ENCODE measurements at places on chromosomes 6 and 20.

DNA sequence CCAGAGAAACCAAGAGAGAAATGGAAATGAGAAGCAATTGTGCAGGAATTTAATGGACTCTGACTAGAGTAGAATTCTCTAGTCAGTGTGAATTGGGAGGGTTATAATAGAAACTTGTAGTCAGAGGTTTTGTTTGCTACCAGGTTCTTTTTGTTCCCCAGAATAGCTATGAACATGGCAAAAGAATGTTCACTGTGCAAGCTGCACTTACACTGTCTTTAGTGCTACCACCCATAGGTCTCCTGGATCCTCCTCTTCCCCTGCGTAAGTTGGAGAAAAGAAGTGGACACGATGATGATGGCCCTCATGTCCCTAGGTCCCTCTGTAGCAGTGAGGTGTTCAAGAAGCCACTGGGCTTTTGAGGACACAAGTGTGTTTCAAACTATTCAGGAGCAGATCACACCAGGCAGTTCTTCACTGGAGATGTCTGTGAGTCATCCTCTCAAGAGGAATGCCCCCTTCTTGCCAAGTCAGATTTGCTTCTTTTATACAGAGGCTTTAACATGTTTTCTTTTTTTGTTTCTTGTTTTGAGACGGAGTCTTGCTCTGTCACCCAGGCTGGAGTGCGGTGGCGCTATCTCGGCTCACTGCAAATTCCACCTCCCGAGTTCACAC is 47.6 kb upstream of the SMIM8 start:
- peak; percentile 52 for DNase-seq

DNA sequence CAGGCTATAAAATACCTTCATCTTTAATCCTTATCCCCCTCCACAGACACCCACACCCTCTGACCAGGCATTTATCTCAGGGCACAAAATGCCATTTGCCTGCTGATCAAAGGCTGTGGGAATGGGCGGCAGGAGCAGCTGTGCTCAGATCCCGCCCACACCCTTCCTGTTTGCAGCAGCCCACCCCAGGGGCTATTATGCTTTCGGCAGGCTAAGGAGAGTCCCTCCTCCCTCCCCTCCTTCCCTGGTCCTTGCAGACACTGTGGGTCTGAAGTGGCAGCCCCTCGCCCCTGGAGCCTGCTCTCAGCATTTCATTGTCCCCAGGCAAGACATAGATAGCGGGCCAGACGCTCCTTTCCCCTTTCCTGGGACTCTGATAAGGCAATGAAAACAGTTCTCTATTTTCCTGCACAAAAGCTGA is 220.8 kb upstream of the HEY2 start:
- peak; percentile 97 for DNase-seq

- DNase-seq, result no peak
Observed at GRCh38 chr20:61929561-61929960, 136.1 kb downstream of the TAF4 start.

DNA sequence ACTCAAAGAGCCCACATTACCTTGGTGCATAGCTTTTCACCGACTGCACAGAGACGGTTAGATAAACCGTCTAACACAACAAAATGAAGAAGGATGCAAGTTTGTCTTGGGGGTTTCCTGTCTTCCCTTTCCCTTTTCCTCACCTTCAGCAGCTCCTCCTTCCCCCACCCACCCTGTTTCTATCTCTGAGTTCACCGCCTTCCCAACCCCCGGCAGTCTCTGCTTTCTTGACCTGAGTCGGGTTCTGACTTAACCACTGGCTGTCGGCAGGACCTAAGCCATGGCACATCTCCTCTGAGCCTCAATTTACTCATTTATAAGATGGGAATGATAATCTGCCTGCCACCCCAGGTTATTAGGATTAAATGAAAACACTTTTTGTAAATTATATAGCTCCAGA is 25.8 kb upstream of the CNKSR3 start:
- DNase-seq, result no peak

- no peak for DNase-seq
Observed at GRCh38 chr6:96164802-96165201, 149.0 kb downstream of the FUT9 start.

All from islet precursor cell (in vitro differentiated cells).